ENCODE measurements at places on chromosomes 2 and 18.

DNA sequence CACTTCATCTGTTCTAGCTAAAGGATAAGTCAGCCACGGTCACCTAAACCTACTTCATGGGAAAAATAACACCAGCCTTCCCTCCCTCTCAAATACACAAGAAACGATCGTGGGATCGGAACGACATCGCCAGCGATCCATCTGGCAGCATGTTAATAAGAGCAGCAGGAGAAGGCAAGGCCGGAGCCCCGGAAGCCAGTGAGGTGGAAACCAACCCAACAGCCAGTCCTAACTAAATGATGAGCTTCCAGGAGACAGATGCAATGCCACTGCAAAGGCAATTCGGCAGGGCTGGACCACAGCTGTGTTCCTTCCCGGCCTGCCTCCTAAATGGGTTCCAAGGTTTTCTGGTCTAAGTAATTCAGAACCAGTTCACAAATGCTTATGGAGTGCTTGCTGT lies 117.5 kb downstream of the TMEM163 start:
- no peak for DNase-seq

DNA sequence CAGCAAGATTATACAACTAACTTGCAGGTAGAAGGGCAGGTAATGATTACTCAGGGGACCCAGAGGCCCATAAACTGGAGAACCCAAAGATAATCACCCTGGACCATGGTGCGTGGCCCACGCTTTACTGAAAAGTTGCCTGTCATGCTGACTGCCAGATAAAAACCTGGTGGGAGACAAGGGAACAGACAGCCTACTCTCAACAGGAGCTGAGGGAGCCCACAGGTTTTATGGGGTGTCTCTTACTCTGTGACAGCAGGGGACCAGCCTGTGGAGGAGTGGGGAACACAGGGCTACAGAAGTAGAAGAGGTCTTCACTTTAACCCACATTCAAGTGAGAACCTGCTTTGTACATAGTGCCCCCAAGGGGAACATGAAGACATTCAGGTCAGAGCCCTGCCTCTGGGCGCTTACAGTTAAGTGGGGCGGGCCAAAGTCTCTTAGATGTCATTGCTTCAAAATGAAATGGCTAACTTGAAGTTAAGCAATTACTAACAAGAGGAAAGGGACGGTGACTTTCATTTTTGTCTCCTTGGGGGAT lies 60.4 kb downstream of the DHRS9 start:
- no peak for DNase-seq

DNA sequence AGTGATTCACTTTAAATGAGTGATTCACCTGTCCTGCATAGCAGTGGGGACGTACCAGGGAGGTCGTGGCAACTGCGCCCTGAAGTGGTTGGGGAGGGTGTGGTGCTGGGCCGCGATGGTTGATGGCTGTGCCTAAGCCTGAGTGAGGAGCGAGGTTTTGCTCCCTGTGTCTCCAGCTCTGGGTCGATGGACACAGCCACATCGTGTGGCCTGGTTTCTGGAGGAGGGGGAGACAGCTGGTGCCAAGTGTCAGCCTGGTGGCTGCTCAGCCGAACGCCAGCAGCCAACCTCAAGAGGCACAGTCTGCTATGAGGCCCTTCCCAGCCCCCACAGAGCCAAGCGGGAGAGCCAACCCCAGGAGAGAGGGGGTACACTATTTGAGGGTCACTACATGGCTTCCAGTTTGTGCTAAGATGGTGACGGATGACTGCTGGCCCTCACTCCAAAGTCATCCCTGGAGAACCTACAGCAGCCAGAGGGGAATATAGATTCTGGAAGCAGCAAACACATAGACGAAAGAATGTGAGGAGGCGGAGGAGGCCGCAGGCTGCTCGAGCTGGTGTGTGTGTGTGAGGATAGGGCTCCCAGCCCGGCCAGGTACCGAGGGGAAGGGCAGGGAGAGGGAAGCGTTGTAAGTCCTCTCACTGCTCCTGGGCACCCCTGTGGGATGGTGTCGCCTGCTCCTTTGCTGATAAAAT lies 58.6 kb upstream of the OTOF start:
- no peak for DNase-seq

DNA sequence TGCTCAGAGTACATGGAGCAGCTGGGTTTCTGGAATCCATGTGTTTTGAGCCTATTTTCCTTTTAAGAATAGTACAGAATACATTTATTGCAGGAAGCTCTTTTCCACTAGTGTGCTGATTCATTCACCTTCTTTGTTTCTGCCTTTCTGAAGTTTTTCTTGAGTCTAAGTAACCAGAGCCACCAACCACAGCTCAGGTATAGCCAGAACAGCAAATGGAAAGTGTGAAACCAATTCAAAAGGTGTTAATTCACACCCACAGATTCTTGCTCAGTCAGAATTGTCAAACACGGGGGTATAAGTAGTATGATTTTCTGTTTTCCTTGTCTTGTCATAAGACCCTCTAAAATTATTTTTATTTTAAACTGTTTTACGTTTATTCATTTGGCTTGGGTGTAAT lies 75.9 kb upstream of the DYNAP start:
- no peak for DNase-seq

DNA sequence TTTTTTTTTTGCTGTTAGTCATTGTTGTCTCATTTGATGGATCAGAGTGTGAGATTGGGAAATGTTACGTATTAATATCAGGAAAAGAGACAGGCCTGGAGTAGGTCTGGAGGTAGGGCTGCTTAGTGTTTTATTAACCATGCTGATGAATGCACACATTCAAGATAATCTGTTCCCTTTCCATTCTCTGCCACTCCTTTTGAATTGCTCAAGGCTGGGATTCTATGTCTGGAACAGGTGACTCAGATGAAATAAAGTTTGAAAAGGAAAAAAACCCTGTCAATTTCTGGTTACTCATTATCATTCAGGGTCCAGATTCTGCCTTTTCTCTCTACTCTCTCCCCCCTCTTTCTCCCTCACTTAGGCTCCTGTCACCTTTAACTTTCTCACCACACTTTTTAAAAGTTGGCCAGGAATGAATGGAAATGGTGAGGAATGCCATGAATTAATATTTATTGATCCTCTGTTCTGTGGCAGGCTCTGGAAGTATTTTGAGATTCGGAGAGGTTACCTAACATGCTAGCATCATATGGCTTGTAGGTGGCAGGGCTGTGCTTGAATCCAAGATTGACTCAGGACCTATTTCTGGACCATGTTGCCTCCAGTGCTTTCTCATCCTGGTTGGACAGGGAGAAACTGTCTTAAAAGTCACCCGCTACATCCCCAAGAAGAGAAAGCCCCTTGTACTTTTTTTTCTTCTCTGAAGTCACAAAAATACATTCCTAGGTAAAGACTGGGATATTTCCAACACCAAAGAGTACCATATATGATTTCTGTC lies 40.2 kb downstream of the MAP4K4 start:
- DNase-seq, result no peak

Measured in astrocyte of the cerebellum (primary cell).